ENCODE measurements at places on chromosomes 5 and 9.

GRCh38 chr9:7936996-7937395 lies 137.4 kb upstream of the DMAC1 start:
- DNase-seq = no peak

- DNase-seq = no peak
Observed at GRCh38 chr9:27393054-27393846, 96.3 kb upstream of the EQTN start.

DNA sequence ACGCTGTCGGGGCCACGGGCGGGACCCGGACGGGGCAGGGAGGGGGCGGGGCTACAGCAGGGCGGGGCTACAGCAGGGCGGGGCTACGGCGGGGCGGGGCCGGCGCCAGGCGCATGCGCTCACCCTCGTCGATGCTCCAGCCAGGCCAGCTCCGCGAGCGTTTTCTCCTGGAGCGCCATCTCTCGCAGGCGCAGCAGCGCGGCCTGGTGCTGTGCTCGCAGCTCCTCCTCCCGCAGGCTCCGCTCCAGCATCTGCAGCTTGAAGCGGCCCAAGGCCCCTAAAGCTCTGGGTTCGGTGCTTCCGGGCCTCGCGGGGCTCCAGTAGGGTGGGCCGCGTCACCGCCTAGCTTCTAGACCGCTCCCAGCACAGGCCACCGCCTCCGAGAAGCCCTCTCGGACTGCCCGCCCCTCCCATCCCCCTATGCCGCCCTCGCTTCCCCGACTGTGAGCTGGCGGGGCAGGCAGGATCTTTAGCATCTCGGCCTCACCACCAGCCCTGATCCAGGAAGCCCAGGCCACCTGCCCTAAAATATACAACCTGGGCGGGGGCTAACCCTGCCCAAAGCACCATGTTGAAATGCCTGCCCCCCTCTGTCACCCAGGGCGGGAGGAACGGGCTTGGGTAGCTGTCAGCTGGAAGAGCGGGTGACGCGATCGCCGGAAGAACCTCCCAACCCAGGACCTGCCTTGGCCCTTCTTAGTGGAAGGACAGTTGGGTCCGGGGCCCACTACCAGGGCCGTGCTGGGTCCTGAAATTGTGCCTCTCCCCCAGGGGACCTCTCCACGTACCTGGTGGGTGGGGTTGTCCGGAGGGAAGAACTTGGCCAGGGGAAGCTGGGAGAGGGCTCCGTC lies 21.9 kb upstream of the QSOX2 start:
- DNase-seq = no peak

GRCh38 chr9:127277099-127277498 lies 12.5 kb downstream of the GARNL3 start:
- no peak for DNase-seq

GRCh38 chr9:13621872-13622564 lies 342.5 kb upstream of the MPDZ start:
- DNase-seq = no peak

DNA sequence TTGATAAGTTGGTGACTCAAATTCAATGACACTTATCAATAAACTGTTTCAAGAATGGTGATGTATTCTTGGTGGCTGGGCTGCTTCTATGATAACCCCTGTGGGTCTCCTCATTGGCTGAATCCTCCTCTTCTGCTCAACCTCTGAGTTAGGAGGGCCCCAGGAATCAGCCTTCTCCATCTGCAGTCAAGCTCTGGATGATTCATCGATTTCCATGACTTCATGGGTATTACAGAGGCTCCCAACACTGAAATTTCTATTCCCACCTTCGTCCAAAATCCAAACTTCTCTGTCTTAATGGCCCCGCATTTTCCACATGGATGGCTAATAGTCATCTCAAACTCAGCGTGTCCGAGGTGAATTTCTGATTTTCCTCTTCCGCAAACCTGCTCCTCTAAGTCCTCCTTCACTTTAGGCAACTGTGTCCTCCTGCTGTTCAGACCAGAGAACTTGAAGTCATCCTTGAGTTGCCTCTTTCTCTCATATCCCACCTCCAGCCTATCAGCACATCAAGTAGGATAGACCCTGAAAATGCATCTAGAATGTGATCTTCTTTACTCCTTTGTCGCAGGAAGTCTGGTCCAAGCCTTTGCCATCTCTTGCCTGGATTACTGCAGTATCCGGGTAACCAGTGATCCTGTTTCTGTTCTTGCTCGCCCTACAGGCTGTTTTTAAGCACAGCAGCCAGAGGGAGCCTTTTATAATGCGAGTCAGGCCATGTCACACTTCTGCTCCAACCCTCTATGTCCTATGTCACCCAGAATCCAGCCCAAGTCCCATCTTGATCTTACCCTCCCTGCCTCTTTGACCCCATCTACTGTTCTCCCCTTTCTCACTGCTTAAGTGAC lies 41.4 kb upstream of the IL7R start:
- no peak for DNase-seq

DNA sequence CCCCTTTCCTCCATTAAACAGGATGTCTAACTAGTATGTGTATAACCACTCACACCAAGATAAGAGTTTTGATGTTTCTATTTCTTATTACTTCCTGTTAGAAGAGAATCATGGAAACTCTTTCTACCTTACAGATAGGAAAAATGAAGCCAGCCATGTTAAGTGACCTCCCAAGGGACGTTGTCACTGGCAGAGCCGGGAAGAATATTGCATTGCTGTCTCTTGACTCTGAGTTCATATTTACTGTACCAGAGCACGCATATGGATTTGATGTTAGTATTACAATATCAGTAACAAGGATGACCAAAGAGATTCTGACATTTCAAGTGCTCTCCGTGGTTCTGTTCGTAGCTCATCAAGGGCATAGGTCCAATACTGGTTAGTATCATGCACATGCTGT lies 12.5 kb upstream of the C5orf63 start:
- no peak for DNase-seq
